GM12892 (cell line): ENCODE measurements at places on chromosomes 1 and 21.

DNA sequence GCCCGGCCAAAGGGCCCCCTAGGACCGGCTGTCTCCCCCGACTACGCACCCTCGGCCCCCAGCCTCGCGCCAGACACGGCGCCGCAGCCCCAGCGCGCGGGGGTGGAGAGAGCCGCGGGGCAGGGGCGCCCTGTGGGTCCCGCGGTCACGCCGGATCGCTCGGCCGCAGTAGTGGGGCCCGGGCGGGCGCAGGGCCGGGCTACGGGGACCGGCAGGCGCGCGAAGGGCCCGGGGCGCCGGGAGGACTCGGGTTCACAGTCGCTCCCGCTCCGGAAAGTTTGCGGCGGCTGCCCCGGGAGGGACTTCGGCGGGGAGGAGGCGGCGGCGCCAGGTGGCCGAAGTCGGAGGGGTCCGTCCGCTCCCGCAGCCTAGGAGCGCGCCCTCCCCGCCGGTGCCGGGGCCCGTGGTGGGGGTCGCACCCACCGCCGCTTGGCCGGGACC lies 7.1 kb upstream of the ZNF669 start:
- DNase-seq = no peak

DNA sequence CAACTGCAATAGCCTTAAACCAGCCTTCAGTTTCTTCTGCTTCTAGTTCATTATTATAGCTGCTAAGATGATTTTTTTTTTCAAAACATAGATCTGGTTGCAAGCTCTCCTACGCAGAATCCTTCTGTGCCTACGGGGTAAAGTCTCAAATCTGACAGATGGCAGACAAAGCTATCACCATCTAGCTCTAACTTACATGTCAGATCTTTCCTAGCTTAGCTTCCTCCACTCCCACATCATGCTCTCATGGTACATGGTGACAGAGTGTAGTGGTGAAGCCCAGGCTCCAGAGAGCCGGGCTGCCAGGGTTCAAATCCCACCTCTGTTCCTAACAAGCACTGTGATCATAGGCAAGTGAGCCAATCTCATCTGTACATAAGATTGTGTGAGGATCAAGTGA lies 24.2 kb upstream of the GUCA2B start:
- DNase-seq = no peak

- DNase-seq = no peak
Measured at GRCh38 chr1:67190410-67190809, 24.2 kb downstream of the IL23R start.

DNA sequence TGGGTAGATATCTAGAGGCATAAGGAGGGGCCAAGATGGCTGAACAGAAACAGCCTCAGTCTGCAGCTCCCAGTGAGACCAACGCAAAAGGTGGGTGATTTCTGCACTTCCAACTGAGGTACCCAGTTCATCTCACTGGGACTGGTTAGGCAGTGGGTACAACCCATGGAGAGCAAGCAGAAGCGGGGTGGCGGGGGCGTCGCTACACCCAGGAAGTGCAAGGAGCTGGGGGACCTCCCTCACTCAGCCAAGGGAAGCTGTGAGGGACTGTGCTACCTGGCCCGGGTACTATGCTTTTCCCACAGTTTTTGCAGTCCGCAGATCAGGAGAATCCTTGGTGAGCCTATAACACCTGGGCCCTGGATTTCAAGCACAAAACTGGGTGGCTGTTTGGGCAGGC lies 26.0 kb downstream of the KIFAP3 start:
- no peak for DNase-seq

DNA sequence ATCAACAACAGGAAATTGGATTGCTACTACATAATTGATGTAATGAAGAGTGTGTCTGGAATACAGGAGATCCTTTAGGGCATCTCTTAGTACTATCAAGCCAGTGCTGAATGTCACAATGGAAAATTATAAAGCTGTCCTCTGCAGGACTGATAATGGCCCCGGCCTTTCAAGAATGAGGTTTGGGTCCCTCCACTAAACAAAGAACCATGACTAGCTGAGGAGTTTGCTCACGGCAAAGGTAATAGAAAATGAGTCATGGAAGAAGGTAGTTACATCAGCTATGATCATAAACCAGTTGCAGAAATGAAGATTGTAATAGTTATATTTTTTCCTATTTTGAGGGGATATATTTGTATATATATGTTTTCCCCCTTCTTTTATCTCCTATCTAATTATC lies 145.8 kb downstream of the KCNJ6 start:
- no peak for DNase-seq

GRCh38 chr1:110060034-110060661 lies 10.3 kb downstream of the ALX3 start:
- DNase-seq = peak; percentile 62

GRCh38 chr1:100397681-100398080 lies 45.4 kb downstream of the CDC14A start:
- no peak for DNase-seq

DNA sequence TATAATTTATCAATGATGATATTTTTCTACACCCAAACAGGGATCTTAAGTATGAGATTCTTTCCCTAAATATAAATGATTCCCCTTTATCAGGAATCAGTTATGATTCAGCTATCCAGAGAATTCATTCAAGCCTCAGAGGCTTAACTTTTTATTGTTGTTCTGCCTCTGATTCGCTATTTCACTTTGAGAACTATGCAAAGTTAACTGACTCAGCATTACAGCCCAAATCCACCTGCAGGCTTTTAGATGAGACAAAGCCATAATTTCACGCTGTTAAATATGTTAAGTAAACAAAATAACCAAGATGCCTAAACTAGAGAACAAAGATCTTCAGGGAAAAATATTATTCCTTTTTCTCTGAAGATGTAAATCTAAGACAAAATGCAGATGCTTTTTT lies 8.5 kb downstream of the SCYL3 start:
- no peak for DNase-seq

DNA sequence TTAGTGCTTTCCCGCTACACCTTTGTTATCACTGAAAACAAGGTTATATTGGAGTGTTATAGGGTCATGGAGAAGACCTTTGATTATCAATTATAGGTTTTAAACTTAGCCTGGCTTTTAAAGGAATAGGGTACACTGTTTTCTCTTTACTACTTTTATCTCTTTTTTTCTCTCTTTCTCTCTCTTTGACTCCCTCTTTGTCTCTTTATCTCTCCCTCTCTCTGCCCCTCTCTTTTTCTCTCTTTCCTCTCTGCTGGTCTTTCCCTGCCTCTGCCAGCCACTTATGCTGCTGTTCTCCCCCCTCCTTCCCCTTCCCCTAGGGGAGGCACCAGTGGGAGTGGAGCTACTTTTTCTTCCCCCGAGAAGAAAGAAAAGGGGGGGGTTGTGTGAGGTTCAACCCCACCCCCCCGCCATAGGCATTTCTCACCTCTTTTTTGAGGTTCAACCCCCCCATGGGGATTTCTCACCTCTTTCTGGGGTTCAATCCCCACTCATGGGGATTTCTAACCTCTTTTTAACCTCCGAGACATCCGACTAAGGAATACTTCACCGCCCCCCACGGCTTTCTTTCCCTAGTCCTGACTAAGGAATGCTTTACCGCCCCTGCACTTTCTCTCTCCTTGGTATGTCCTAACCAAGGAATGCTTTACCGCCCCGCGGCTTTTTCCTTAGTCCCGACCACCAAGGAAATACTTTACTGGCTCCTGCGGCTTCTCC lies 17.2 kb upstream of the ZBTB8B start:
- DNase-seq = no peak

DNA sequence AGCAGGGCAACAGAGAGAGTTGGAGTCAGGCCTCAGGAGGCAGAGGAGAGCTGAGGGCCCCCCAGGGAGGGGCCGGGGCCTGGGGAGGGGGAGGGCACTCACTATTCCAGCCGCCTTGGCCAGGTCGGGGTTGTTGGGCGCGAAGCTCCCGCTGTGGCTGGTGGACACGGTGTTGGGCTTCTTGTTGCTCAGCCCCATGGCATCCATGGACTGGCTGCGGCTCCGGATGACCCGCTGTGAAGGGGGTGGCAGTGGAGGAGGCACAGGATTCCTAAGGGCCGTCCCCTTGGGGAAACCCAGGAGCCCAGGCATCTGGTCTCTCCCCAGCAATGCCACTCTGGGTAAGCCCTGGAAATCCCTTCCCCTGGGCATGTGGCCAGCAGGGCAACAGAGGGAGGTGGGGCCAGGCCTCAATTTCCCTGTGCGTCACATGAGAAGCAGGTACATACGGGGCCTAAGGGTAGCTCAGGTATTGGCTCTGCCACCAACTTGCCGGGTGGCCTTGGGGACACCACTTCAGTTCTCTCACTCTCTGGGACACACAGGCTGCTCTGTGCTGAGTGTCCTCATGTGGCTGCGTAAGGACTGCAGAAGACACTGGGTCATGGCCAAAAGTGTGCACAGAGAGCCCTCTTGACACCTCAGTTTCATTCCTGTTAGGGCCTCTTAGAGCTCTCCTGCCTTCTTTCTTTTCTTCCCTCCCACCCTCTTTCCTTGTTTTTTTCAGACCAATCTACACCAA lies 63.0 kb downstream of the RAP1GAP start:
- no peak for DNase-seq

DNA sequence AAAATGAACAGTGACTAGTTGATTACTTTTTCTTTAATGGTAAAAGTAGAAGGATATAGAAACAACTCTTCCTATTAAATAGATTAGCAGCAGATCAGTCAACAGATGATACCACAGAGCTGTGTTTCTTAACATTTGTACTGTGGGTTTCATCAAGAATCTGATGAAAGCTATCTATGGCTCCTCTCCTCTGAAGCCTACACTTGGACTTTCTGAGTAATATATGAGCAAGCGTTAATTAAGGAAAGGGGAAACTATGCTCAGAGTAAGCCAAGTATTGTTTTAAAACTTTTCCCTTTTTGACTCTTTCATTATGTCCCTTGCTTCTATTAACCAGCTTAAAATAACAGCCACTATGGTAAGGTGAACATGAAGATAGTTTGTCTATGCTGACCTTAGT lies 10.8 kb downstream of the ARID4B start:
- no peak for DNase-seq

DNA sequence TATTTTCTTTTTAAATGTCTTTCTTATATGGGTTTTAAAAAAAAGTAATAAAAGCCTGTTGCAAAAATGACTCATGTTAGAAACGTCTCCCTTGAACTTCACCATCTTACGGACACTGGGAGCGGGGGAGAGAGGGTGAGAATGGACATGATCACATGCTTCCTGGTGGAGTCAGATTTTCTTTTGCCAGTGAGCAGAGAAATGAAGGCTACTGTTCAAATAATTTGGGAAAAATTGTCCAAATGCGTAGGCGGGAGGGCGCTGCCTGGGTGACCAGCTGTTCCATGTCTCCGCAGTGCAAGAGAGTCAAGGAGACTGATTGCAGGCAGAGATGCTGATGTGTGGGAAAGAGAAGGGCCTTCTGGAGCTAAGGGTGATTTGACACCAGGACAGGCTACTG lies 23.1 kb downstream of the EIF2D start:
- DNase-seq = no peak

DNA sequence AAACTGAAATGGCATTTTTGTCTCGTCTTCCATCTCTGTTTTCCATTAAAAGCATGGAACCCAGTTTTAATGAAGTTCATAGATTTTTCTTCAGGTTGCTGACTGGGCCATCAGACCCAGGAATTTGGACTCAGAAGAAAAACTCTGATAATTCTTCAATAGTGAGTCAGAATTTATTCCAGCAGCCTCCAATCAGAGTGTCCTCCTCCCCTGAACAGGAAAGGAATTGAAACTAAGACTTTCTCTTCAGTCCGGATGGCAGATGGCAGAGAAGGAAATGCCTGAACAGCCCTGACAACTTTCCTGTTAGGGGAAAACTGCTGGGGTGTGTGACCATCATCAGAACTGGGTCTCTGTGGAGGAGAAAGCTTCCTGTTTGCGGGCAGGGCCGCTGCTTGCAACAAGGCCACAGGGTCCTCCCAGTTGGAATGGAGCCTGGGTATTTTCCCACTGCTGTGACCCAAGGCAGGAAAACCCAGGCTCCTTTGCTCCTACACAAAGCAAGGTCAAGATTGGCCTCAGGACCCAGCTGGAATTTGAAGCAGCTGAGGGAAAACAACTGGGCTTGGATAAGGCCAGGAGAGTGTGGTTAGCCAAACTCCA lies 20.7 kb downstream of the CD34 start:
- no peak for DNase-seq

DNA sequence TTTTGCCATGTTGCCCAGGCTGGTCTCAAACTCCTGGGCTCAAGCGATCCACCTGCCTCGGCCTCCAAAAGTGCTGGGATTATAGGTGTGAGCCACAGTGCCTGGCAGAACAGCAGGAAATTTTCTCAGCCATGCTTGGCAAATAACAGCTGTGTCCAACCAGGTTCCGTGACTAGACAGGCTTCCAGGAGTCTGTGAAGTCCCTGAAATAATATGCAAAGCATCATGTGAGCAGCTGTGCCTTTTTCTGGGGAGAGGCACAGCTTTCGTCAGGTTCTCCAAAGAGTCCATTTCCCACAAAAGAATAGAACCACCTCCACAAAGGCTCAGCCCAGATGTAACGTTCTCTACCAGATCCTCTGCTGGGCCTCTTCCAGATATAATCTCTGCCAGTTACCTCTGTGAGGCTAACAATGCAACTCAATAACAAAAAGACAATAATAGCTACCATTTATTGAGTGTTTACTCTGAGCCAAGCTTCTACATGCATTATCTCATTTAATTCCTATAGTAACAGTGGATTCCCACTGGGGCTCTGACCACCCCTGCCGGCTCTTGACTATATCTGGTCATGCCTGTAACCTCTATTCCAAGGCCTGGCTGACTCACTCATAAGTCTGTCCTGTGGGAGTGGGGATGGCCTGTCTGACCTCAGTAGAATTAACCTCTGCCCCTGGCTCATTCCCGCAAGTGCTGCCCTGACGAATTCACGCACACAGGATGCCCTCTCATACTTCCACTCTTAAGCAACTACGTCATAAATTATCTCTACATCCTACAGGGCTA lies 4.0 kb upstream of the NKAIN1 start:
- DNase-seq = no peak

DNA sequence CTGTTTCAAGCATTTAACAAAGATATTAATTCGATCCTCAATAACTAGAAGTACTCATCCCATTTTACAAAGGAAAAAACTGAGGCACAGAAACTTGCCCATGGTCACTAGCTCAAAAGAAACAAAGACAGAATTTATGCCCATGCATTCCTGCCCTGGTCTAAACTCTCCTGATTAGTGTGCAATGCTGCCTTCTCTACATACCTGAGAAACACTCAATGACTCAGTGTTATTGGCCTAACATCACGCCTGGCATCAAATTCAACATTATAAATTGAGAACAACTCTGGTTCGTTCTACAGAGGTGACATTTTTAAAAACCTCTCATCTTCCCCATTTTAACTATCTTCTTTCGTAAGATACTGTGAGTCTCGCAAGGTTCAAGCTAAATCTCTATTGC lies 5.2 kb downstream of the APP start:
- no peak for DNase-seq

DNA sequence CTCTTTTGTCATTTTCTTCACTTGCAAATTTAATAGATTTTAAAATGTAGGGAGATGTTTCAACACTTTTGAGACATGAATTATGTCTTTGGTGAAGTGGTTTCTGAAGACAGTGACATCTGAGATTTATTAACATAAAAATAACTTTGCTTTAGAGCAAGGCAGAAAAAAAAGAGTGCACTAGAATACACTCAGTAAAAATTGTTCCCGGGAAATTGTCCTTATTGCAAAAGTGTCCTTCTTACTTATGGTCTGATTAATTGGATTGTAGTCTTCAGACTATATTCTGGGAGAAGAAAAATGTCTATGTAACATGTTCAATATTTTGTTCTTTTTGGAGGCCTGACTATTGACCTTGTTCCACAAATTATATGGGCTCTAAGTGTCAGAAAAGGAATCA lies 468.5 kb downstream of the NCAM2 start:
- no peak for DNase-seq

GRCh38 chr1:218459878-218460711 lies 115.0 kb downstream of the TGFB2 start:
- no peak for DNase-seq
